ENCODE measurements at places on chromosomes 4 and X.

DNA sequence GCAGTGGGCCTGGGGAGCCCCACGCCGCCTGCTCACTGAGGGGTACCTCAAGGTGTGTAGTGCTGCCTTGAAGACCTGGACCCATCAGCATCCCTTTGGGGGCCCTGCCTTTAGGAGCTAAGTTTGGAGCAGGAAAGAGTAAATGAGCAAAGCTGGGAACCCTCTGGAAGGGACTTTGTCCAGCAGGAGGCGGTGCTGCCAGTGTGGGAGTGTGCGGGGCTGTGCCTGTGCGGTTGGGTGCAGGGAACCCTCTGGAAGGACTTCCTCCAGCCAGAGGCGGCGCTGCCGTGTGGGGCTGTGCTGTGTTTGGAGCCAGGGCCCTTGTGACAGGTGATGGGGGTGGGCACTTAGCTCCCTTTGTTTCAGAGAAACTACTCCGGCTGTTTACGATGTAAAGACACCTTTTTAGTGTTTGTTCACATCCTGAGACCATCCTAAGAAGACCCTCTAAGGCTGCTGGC lies 25.8 kb downstream of the RGS12 start:
- DNase-seq, result no peak

- no peak for DNase-seq
Observed at GRCh38 chr4:162707962-162708361, 458.7 kb downstream of the NAF1 start.

GRCh38 chrX:113770806-113771205 lies 813.1 kb upstream of the HTR2C start:
- DNase-seq, result peak; percentile 0

DNA sequence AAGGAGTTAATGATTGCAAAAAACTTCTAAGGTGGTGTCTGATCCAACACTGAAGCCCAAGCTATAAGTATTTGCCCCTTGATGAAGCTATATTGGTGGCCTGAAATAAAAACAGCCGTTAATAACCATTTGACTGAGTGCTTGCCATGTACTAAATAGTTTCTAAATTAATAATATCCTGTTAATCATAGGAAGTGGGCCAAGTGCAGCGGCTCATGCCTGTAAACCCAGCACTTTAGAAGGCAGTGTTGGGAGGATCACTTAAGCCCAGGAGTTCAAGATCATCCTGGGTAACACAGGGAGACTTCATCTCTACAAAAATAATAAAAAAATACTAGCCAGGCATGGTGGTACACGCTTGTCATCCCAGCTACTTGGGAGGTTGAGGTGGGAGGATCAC lies 8.3 kb downstream of the NDP start:
- DNase-seq, result no peak

- no peak for DNase-seq
Observed at GRCh38 chr4:183426507-183426906, 17.9 kb upstream of the CDKN2AIP start.

GRCh38 chr4:185212581-185212980 lies 3.2 kb downstream of the SNX25 start:
- DNase-seq, result no peak

DNA sequence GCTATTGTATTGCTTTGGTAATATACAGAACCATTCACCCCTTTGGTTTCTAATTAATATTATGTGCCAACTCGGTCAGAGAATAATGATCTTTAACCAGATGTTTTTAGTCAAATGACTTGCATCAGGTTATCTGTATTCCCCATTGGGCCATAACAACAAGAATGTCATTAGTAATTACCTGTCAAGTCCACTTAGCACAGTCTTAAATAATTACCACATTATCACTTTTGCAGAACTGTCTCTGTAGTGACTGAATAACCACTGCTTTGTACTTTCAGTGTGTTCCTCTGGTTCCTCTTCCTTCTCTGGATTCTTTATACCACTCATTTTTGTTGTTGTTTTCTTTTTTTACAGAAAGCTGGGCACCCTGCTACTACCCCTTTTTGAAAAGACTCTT lies 257.7 kb upstream of the SPOCK3 start:
- DNase-seq, result no peak

GRCh38 chrX:24175276-24175675 lies 25.7 kb downstream of the ZFX start:
- DNase-seq, result no peak

DNA sequence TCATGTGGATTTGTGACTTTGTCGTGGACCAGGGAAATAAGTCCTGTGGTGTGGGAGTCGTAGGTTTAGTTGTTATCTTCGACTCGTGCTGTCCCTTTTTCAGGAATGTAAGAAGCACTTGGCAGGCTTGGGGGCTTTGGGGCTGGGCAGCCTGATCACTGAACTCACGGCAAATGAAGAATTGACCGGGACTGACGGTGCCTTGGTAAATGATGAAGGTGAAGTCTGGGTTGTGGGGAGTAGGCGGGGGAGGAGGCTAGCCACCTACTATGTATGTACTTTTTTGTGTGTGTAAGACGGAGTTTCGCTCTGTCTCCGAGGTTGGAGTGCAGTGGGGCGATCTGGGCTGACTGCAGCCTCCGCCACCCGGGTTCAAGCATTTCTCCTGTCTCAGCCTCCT lies 1.2 kb downstream of the TAF1 start:
- no peak for DNase-seq

GRCh38 chrX:70970482-70970995 lies 39.6 kb upstream of the SLC7A3 start:
- DNase-seq, result peak; percentile 16

DNA sequence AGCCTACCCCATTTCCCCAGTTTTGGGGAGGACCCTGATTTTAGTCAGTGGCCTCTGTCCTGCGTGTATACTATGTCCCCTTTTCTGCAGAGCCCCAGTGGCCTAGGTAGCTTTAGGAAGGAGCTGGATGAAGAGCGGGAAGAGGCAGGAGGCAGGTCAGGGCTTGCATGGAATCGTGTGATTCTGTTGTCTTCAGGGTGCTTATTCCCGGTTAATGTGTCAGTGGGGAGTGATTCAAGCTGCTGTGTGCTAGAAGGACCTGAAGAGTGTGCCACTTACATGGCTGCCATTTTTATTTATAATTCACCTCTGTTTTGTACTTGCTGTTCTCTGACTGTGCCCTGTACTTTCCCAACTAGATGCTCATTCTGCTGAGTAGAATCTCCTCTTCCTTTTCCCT lies 127.3 kb upstream of the AMOT start:
- no peak for DNase-seq

DNA sequence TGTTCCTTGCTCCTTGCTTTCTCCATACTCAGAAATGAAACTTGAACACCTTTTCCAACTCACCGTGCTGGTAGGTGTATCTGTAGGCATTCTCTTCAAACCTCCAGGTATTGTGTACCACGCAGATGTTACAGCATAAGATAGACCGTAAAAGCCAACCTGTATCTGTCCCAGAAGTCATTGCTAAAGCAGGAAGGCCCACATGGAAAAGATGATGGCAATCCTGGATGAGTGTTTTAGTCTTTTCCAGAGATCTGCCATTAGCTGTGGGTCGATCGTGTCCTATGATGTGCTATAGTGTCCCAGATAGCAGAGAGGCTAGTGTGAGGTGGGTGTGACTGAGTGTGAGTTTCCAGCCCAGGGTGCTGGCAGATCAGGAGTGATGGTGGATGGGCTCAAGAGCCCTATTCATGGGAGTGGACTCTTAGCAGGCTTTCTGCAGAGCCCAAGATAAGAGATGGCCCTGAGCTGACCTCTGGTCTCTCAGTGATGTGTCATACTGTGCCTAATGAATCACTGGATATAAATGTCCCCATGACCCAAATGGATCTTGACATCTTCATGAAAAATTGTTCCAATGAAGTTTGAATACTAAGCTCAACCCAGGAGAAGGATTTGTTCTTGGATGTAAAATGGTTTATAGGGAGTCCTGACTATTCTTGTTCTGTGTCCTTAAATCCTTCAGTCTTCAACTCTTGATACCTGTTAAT lies 69.1 kb upstream of the WDR1 start:
- no peak for DNase-seq

- no peak for DNase-seq
Observed at GRCh38 chrX:13472975-13473374, 96.4 kb upstream of the EGFL6 start.

DNA sequence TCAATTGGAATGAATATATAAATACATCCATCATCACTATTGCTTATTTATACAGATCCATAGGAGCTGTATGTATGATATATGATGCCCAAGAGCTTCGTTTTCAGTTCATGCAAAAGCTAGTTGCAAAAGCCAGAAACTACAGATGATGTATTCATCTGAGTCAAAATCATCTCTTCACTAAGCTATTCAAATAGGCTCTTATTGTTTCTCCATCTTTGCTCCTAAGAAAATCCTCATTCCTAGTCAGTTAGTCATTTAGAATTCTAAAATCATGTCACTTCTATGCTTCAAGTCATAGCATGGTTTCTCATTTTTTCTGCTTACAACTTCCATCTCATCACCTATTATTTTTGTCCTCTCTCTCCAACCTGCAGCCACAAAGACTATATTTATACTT lies 300.1 kb upstream of the TRAM1L1 start:
- peak; percentile 13 for DNase-seq

- DNase-seq, result no peak
Observed at GRCh38 chrX:3763111-3763510, 49.7 kb upstream of the PRKX start.

DNA sequence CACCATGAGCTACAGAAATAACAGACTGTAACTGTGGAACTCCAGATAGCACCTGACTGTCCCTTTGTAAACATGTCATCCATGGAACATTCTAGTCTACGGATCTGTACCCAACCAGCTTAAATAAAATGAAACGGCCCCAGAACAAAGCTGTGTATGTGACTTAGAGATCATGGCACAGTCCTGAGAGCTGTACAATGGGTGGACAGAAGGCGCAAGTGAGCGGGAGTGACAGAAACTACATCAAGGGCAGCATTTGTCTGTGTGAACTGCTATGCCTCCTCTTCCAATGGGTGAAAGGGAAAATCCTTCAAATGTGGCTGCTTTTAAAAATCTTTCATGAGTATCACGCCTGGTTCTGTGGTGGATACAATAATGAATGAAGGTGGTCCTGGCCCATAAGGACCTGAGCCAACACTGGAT lies 72.5 kb downstream of the FAT1 start:
- DNase-seq, result no peak

DNA sequence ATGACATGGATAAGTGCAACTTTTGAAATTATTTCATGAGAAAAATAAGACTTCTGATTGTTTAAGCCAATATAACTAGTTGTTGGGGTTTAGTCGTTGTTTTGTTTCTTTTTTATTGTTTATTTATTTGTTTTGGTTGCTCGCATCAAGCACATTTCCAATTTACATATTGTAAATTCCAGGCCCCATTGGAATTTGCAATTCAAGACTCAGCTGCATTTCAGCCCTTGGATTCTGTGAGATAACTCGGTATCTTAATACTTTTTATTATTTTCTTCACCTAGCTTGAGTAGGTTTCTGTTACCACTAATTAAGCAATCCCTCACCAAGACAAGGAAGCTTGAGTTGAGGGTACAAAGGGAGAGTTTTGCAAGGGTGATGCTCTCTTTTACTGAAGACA lies 318.3 kb upstream of the GATB start:
- no peak for DNase-seq

- peak; percentile 21 for DNase-seq
Observed at GRCh38 chrX:19017271-19017670, 33.4 kb upstream of the PHKA2 start.

DNA sequence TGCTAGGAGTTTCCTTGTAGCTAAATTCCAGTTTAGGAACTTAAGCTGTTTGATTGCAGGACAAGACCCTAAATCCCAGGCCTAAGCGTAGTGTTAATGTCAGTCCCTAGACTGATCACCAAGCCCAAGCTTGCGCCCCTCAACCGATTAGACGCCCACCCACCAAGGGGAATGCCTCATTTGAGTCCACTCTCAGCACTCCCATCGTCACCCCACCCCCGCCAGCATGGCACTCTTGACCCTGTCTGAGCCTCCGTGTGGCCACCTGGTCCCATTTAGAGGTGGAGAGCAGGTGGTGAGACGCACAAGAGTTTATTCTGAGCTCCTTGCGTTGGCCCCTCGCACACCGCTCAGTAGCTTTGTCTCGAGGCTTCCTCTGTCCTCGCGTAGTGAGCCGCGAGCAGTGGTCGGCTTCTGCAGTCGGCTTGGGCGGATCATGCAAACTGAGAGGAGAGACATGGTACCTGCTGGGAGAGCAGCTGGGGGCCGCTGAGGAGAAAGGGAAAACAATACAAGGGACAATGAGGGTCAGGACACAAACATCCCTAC lies 48.5 kb upstream of the ZNF157 start:
- DNase-seq, result no peak

DNA sequence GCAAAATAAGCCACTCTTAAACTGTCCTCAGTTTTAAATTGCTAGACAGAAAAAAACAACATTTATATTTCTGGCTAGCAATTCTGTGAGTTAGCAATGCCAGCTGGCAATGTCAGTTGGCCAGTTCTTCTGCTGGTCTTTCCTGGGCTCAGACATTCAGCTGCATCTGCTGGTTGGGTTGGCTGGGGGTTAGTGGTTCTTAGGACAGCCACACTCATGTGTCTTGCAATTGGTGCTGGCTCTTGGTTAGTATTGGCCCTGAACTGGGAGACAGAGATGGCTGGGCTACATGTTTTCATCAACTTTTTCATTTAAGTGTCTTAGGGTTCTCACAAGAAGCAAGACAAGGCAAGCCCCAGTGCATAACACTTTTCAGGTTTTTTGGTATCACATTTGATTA lies 48.0 kb upstream of the PDLIM5 start:
- no peak for DNase-seq

GRCh38 chr4:165803005-165803404 lies 70.0 kb upstream of the TLL1 start:
- no peak for DNase-seq

GRCh38 chr4:38529189-38530115 lies 134.5 kb upstream of the KLF3 start:
- no peak for DNase-seq

- no peak for DNase-seq
Observed at GRCh38 chrX:36950495-36951253, 57.5 kb upstream of the FAM47C start.

GRCh38 chrX:11351375-11352295 lies 58.4 kb downstream of the AMELX start:
- peak; percentile 16 for DNase-seq

DNA sequence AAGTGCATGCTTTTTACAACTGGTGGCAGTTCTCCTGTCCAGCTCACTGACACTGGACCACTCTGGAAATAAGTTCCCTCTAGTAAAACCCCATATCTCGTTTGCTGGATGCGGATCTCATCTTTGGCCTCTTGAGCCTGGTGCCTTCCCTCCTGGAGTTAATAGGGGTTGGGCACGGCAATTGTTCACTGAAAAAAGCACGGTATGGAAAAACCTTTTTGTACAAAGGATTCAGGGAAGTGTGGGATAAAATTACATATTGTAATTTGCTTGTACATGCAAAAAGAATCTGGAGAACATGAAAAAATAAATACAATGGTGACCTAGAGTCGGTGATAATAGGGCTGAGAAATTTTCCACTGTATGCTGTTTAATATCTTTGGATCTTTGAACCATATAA lies 30.6 kb downstream of the TBC1D9 start:
- DNase-seq, result no peak

GRCh38 chrX:76605390-76605789 lies 177.9 kb downstream of the MAGEE1 start:
- DNase-seq, result no peak

GRCh38 chrX:103747163-103747562 lies 29.5 kb upstream of the PLP1 start:
- no peak for DNase-seq

Measured in astrocyte of the hippocampus (primary cell).